ENCODE measurements at places on chromosomes 1 and 21.

DNA sequence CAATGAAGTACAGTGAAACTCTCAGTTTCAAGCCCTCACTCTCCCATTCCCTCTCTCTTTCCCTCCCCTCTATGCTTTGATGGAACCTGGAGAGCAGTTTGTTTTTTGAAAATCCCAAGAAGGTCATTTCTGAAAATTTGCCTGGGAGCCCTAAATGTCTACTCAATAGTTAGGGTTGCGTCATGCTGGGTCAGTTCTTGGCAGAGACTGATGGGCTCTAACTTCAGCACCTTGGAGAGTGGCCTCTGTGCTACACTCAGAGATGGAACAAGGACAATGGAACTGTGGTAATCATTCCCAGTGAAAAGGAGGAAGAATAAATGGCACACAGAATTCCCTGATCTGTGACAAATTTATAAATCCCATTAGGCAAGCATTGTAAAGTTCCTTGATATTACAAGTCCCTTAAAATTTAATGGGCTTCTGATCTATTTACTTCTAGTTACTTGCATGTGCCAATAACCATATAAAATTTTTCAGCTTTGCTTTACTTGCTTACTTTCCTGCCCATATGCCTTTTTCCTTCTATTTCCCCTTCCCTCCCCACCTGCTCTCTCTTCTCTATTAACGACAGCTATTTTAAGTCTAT lies 182.9 kb upstream of the KCND3 start:
- DNase-seq = no peak
- no peak overlapping the region for H3K27ac ChIP-seq
- H3K36me3 ChIP-seq = no peaks in the 10 kb centered on the region
- H3K27me3 ChIP-seq = no peaks in the 10 kb centered on the region
- no peak overlapping the region for H3K4me3 ChIP-seq

DNA sequence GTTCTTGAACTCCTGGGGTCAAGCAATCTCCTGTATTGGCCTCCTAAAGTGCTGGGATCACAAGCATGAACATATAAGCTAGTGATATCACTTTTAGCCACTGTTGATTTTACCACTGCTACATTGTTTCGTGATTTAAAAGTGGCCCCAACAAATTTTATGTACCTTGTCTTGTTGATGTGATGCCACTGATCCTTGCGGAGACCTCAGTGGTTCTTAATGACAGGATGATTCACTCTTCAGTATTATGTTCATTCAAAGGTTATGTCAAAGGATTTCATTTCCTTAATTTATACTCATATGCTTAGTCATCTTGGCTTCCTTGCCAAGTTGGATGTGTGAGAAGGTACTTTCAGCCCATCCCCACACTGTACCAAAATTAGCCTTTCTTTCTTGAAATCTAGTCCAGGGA lies 12.1 kb downstream of the PRKACB start:
- no peak for DNase-seq
- H3K27ac ChIP-seq = no peak overlapping the region
- H3K27me3 ChIP-seq = no peaks in the 10 kb centered on the region
- H3K36me3 ChIP-seq = peaks cover 57% of the 10 kb centered on the region
- H3K4me3 ChIP-seq = no peak overlapping the region
- H3K4me1 ChIP-seq = peaks cover 56% of the 10 kb centered on the region

- no peak overlapping the region for H3K4me3 ChIP-seq
- H3K27me3 ChIP-seq = no peaks in the 10 kb centered on the region
- no peak overlapping the region for H3K27ac ChIP-seq
These were observed 3.0 kb upstream of the RIT1 start for GRCh38 chr1:155913969-155914757.

DNA sequence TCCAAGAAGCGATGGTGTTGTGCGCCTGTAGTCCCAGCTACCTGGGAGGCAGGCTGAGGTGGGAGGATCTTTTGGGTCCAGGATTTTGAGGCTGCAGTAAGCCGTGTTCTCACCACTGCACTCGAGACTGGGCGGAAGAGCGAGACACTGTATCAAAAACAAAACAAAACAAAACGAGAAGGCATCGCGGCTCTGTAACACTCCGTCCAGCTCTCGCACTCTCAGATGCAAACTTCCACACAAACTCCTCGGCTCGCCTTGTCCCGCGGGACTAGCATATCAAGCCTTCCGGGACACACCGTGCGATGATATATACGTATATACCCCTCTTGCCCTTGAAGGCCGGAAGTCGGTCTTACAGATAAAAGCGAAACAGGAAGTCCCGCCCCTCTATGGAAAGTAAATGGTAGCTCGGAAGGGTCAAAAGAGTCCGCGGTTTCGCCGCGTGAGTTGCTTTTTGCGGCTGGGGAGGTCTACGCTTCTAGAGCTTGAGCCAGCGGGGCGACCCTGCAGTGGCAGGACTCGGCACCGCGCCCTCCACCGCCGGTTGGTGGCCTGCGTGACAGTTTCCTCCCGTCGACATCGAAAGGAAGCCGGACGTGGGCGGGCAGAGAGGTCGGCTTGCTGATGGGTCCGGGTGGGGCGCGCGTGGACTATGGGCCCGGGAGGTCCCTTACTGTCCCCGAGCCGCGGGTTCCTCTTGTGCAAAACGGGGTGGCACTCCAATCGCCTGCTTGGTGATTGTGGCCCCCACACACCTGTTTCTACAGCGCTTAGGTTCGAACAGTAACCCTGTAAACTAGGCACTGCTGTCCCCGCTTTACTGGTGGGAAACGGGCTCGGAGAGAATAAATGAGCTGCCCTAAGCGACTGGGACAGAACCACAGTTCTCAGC lies at the start of gene COA6:
Gene COA6 (plus strand): TSS at position 393 of the 895 bp plus-strand sequence. CDS start 11 bp downstream, at position 404.
- peaks cover 42% of the 10 kb centered on the region for H3K4me1 ChIP-seq
- DNase-seq = peak; percentile 89
- H3K4me3 ChIP-seq = peak within 1 kb of the TSS; percentile 95
- no peaks in the 10 kb centered on the region for H3K27me3 ChIP-seq

- no peaks in the 10 kb centered on the region for H3K4me1 ChIP-seq
- no peaks in the 10 kb centered on the region for H3K27me3 ChIP-seq
- no peak for DNase-seq
These were observed 208.3 kb upstream of the C1orf174 start for GRCh38 chr1:4108331-4108730.

DNA sequence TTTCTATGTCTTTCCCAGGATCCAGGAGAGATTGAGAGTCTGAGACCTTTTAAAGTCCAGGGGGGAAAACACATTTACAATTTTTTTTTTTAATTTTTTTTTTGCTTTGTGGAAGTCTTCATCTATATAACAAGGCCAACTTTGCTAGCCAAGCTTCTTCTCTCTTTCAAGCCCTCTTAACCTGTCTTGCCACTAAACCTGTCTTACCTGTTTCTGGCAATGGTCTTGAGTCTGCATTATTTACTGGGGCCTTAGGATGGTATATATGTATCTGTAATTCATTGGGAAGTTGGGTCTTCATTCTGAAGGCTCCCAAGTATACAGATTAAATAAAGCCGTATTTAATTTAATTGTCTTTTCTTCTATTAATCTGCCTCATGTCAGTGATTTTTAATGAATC lies 750.9 kb upstream of the B3GALT2 start:
- H3K4me1 ChIP-seq = no peaks in the 10 kb centered on the region
- no peak overlapping the region for H3K4me3 ChIP-seq
- H3K36me3 ChIP-seq = no peaks in the 10 kb centered on the region
- DNase-seq = no peak

DNA sequence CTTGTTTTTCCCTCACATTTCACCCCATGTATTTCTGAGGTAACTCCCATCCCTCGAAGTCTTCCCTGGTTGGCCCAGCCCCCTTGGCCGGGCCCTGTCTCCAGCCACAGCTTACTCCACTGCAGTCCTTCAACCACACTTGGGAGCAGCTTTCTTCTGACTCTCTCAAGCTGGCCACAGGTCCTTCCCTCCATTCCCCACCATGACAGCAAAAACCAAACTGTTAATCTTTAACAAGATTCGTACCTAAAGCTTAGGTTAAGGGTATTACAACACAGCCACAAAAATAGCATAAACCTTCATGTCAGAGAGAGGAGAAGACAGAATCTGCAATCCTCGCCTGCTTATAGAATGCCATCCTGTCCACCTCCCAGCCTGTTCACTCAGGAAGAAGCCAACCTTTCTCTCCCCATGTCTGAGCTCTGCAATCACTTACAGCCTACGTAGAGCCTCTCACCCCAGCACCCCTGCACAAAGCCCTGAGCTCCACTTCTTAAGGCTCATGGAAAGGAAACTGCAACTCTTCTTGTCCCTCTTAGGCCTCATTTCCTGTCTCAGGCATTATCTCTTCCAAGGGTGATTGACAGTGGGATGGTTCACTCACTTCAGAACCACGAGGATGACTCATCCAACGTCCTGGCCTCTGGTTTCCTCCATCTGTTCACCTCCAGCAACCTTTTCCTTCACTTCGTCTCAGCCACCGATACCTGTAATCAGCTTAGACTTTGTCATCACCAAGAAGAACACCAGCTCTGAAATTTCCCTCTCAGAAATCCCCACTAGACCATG lies 72.8 kb downstream of the CD2 start:
- H3K36me3 ChIP-seq = peaks cover 3% of the 10 kb centered on the region
- H3K27ac ChIP-seq = peak overlapping the region; percentile 95
- H3K27me3 ChIP-seq = no peaks in the 10 kb centered on the region
- H3K4me1 ChIP-seq = peaks cover 49% of the 10 kb centered on the region
- peak; percentile 89 for DNase-seq

- H3K36me3 ChIP-seq = no peaks in the 10 kb centered on the region
- no peak overlapping the region for H3K4me3 ChIP-seq
- H3K27me3 ChIP-seq = no peaks in the 10 kb centered on the region
- no peak overlapping the region for H3K27ac ChIP-seq
- no peaks in the 10 kb centered on the region for H3K4me1 ChIP-seq
- DNase-seq = no peak
These were observed 543.3 kb downstream of the DPYD start for GRCh38 chr1:97377432-97378034.

DNA sequence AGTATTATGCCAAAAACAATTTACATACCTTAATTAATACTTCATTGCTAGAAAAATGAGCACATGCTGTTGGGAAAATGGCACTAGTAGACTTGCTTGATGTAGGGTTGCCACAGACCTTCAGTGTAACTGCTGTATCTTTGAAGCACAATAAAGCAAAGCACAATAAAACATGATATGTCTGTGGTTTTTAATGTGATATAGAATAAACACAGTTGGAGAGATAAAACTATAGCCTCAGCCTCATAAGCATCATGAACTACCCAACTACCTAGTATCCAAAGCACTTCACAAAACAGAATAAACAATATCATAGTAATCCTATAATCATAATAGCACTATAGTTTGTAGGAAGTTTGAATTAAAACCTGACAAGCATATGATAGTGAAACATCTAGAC lies 143.5 kb downstream of the SYT14 start:
- H3K27ac ChIP-seq = no peak overlapping the region
- H3K4me1 ChIP-seq = no peaks in the 10 kb centered on the region
- H3K36me3 ChIP-seq = no peaks in the 10 kb centered on the region
- DNase-seq = no peak

DNA sequence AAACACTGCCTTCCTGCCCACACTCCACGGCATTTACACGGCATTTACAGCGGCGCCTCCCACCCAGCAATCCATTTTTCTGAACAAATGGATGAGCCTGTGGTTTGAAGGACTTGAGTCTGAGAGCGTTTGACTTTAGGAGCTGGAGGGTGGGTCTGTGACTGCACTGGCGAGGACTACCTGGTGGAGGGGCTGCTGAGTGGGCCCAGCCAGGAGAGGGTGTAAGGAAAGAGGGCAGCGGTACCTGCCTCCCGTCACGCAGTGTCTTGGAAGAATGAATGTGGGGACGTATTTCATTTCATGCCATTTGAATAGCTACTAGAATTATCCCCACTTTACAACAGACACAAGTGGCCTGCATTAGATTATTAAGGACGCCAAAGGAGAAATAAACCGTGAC lies 62.9 kb downstream of the B3GALT5 start:
- no peaks in the 10 kb centered on the region for H3K4me1 ChIP-seq
- no peaks in the 10 kb centered on the region for H3K36me3 ChIP-seq
- H3K4me3 ChIP-seq = no peak overlapping the region
- DNase-seq = no peak

GRCh38 chr1:97743129-97743528 lies 177.7 kb downstream of the DPYD start:
- H3K27ac ChIP-seq = no peak overlapping the region
- H3K4me3 ChIP-seq = no peak overlapping the region
- no peaks in the 10 kb centered on the region for H3K27me3 ChIP-seq
- DNase-seq = no peak

DNA sequence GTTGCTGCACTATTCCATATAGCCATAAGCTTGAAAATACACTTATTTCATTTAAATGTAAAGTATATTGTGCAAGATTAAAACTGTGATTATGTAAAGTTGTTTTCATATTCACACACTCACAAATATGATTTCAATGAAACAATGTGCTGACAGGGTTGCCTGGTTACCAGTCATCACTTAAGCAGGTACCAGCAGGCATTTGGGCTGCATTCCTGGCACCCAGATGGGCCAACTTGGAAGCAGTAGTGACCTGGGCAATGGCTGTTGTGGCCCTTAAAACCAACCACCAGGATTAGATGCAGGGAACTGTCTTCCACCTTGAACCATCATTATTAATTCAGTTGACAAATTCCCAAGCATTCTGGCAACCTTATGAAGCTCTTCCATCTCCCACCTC lies 45.0 kb upstream of the RASAL2 start:
- no peaks in the 10 kb centered on the region for H3K36me3 ChIP-seq
- DNase-seq = no peak
- H3K4me1 ChIP-seq = no peaks in the 10 kb centered on the region
- no peaks in the 10 kb centered on the region for H3K27me3 ChIP-seq
- no peak overlapping the region for H3K4me3 ChIP-seq

- H3K36me3 ChIP-seq = no peaks in the 10 kb centered on the region
- no peak overlapping the region for H3K27ac ChIP-seq
- DNase-seq = no peak
These were observed 291.8 kb downstream of the CHRM3 start for GRCh38 chr1:239678181-239678580.

DNA sequence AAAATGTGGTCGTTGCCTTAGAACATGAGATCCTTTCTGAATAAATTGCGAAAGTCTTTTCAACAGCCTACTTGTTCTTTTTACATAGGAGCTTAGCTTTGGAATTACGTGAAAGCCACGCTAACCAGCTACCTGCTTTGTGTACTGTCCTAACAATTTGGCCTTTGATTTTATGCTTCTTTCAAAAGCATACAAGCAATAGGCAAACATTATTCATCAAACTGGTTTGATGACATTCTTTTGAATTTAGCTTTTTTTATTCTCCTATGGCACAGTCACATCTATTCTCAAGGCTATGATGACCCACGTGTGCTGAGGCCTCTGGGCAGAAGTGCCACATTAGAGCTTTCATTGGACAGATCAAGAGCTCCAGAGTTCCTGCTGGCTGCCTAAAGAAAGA lies 178.0 kb upstream of the DPT start:
- no peak overlapping the region for H3K4me3 ChIP-seq
- no peak for DNase-seq
- no peak overlapping the region for H3K27ac ChIP-seq
- no peaks in the 10 kb centered on the region for H3K4me1 ChIP-seq
- H3K36me3 ChIP-seq = no peaks in the 10 kb centered on the region

GRCh38 chr1:96538883-96539282 lies 182.7 kb upstream of the PTBP2 start:
- H3K4me3 ChIP-seq = no peak overlapping the region
- no peaks in the 10 kb centered on the region for H3K36me3 ChIP-seq

DNA sequence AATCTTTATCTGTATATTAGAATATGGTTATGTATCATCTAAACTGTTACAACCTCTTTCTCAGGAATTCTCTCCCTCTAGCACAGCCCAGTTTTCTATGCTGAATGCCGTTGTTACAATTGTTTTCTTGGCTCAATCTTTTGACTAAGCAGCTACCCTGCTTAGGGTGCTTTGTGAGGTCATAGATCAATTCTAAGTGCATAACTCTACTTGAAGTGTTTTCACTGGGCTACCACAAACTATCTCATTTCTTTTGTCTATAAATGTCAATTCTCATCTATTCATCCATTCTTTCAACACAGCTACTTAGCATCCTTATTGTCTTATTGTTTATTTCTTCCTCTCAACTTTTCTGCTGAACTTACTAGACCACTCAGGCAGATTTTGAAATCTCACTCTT lies 77.1 kb downstream of the CEP350 start:
- no peak overlapping the region for H3K4me3 ChIP-seq
- H3K36me3 ChIP-seq = peaks cover 38% of the 10 kb centered on the region
- H3K4me1 ChIP-seq = peaks cover 2% of the 10 kb centered on the region
